Retina (tissue), 1 donor: ENCODE measurements at places on chromosomes 12 and 14.

GRCh38 chr12:56243731-56244181 lies 13.9 kb downstream of the SLC39A5 start:
- no peak for DNase-seq

GRCh38 chr14:63964113-63964512 lies 111.3 kb downstream of the SYNE2 start:
- no peak for DNase-seq

DNA sequence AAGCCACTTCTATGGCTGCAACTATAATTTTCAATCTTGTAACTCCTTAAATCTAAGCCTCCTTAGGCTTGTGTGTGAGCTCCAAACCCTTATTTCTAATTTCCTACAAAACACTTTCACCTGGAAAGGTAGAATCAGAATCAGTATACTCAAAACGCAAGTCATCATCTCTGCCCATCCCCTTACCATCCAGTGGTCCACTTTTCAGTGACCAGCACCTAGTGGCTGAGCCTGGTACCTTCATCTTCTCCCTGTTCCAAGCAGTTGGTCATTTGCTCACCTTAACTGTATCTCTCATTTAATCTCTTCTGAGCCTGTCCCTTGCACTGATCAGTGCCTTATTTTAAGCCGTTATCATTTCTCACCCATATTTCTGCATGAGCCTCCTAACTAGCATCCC lies 107.9 kb downstream of the PPM1H start:
- DNase-seq, result no peak

- no peak for DNase-seq
These were observed 267.0 kb downstream of the DACT1 start for GRCh38 chr14:58904776-58905175.

DNA sequence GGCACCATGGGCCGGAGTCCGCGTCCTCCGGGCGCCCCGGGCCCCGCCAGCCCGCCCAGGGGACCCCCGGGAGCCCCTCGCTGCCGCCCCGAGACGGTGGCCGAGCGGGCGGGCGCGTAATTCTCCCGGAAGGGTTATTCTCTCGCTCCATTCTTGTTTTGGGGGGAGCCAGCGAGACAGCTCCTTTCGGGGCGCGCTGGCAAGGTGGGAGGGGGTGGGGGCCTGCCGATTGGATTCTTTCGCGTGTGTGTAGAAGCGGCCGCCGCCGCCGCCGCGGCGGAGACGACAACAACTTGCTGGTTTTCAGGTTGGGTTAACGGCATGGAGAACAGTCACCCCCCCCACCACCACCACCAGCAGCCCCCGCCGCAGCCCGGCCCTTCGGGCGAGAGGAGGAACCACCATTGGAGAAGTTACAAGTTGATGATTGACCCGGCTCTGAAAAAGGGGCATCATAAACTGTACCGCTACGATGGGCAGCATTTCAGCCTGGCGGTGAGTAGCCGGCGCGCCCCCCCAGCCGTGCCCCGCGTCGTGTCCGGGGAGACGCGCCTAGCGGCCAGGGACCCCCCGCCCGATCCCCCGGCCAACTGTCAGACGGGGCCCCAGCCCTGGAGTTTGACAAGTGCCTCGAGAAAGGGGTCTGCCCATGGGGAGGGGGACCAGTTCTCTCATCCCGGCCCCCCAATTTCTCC lies 755 bp downstream of the SETD1B start:
- DNase-seq, result peak; percentile 46

DNA sequence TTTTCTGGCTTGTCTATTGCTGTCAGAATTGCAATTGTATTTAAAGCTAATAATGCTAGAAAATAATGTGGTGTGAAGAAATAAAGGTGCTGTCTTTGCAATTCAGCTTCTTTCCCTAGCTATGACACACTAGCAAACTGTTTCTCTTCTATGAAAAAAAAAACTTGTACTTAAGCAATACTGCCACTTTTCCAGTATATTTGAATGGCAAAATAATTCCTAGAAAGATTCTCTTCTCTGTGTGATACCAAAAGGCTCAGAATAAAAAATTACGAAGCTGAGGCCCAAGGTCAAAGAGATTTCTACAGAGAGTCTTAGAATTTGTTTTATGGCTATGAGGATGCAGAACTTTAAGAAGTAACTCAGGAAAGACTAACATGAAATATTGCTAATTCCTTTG lies 235.5 kb downstream of the ADAMTS20 start:
- DNase-seq, result no peak

DNA sequence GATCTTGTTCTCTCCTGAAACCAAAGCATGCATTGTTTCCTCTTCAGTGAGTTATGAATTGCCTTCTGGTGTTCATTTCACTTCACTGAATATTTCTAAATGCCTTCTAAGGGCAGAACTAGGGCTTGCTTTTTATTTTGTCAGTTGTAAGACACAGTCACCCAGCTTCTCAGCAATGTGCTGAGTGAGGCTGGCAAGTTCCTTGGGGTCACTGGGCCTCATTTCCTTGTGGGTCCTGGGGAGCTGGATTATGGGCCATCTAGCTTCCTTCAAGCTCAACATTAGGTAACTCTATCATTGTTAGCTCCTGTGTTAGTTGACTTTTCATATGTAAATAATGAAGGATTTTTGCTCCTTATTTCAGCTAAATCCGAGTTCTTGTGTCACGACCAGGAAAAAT lies 13.8 kb downstream of the ASCL4 start:
- DNase-seq, result no peak

DNA sequence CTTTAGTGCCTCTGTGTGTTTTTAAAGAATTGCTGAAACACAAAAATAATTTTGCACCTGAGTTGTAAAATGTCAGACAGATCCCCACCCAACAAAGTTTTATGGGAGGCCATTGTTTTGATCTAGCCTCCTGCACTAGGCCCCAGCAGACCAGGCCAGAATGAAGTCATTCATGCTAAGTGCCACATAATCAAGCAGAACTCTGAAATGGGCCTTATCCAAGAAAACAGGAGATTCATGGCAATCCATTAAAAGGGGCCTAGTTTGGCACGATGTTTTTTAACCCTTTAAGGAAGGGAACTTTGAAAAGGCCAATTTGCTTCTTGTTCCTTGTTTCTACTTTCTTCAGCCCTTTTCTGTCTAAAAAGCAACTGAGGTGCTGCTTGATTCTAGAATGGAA lies 260.9 kb downstream of the ITPR2 start:
- DNase-seq, result no peak

- DNase-seq, result no peak
These were observed 7.1 kb downstream of the CSRP2 start for GRCh38 chr12:76871742-76872141.

DNA sequence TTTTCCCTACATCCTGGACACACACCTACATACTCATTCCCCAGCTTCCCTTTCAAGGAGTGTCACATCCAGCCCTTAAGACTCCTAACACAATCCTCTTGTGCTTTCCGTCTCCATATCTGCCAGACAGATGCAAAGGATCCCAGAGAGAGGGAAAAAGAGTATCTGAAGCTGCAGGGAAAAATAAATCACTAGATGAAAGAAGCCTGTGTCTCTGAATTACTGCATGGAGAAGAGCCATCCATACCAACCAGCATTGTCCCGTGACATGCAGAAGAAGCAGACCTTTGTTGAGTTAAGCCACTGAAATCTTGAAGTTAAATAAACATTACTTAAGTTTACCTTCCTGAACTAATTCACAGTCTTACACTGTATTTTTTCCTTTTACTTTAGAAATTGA lies 54.6 kb downstream of the GTF2A1 start:
- no peak for DNase-seq

DNA sequence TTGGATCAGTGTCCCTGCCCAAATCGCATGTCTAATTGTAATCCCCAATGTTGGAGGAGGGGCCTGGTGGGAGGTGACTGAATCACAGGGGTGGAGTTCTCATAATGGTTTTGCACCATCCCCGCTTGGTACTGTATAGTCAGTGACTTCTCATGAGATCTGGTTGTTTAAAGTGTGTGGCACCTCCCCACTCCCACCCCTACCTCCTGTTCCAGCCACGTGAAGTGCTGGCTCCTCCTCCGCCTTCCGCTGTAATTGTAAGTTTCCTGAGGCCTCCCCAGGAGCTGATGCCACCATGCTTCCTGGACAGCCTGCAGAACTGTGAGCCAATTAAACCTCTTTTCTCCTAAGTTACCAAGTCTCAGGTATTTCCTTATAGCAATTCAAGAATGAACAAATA lies 67.2 kb downstream of the FERMT2 start:
- no peak for DNase-seq

- no peak for DNase-seq
These were observed 6.3 kb upstream of the CDKL1 start for GRCh38 chr14:50402965-50403364.

DNA sequence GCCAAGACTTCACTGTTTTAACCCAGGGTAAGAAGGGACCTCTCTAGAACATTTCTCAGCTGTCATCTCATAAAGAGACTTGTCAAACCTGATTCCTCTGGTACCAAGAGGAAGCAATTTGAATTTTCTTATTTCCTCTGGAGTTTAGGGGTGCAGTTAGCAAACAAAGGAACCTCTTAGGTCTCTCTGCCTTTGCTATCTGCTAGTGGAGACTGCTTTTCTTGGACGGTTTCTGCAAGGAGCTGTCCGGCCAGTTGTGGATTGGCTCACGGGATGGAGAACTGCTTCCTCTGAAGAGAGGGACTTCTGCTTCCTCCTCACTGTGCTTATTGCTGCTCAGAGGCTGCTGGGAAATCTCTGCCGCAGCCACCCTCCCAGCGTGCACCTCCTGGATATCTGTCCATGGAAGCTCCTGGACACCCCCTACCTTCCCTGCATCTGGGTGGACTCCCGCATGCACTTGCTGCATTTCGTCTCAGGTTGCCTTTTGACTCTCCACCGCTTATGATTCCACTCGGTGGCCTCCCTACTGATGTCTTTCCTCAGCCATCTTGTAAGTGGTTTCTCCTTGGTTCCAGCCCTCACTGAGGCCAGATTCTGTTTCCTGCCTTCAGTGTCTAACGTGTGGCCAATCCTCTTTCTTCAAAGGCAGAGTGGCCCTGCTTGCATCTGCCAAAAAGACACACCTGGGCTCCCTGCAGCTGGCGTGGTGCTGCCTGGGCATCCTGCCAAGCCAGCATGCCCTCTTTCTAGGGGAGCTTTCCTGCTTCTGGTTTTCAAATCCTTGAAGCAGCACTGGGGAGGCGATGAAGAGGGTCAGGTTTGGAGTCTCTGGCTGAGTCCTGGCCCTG lies 187.3 kb downstream of the CHST11 start:
- no peak for DNase-seq

DNA sequence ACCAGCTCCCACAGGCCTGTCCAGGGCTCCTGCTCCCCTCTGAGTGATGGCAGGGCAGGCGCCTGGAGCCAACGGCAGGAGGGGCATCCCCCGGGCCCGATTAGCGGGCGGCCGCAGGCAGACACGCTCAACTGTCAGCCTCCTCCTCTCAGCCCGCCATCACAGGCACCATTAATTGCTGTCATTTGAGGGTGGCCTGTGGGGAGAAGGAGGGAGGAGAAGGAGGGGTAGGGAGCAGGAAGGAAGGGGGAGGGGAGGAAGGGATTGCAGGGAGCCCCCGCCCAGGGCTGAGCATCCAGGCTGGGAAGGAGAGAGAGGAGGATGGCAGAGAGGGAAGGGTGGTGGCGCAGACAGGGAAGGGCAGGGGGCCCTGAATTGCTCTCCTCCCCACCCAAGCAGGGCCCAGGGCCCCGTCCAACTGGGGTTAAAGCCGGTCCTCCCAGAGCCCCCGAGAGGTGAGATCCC lies 36.1 kb downstream of the NCOR2 start:
- DNase-seq, result peak; percentile 93

GRCh38 chr14:55366271-55366670 lies 45.4 kb downstream of the ATG14 start:
- no peak for DNase-seq
